NCI-H187 treated with DMSO at 0.1 percent for 48 hours (cell line): ENCODE measurements at places on chromosomes 1 and 21.
A peak's percentile ranks its signal among the peaks of the same experiment; 100 is the strongest.

- DNase-seq = no peak
These were observed 148.3 kb downstream of the C1orf94 start for GRCh38 chr1:34324879-34325440.

DNA sequence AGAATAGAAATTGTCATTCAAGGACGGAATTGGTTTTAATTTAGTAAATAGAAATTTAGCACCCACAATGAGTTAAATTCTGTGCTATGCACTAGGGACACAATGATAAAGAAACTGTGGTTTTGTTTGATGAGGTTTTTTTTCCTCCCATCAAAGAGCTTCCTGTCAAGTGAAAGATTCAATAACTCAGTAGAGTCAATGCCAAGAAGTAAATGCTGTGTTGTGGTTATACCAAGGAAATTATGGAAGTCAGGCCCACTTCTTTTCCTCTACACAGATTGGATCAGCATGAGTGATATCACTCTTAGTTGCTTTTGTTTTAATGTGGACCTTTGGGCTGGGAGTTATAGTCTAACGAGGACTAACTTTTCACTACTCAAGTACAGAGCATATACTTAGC, 1269.6 kb upstream of the ADGRL2 start:
- no peak for DNase-seq

DNA sequence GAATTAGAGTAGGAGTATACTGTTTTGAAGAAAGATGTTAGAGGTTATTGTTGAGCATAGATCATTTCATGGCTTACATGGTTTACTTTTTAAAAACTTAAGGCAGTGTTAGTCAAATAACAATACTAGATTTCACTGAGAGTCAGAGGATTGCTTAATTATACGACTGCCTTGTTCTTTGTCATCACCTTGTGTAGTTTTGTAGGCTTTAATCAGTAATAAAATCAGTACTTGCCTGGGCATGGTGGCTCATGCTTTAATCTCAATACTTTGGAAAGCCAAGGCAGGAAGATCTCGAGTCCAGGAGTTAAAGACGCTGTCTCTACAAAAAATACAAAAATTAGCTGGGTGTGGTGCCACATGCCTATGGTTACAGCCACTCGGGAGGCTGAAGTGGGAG, 41.3 kb upstream of the GPR52 start:
- no peak for DNase-seq

- no peak for DNase-seq
These were observed 173.3 kb downstream of the CAMTA1 start for GRCh38 chr1:6958407-6959030.

DNA sequence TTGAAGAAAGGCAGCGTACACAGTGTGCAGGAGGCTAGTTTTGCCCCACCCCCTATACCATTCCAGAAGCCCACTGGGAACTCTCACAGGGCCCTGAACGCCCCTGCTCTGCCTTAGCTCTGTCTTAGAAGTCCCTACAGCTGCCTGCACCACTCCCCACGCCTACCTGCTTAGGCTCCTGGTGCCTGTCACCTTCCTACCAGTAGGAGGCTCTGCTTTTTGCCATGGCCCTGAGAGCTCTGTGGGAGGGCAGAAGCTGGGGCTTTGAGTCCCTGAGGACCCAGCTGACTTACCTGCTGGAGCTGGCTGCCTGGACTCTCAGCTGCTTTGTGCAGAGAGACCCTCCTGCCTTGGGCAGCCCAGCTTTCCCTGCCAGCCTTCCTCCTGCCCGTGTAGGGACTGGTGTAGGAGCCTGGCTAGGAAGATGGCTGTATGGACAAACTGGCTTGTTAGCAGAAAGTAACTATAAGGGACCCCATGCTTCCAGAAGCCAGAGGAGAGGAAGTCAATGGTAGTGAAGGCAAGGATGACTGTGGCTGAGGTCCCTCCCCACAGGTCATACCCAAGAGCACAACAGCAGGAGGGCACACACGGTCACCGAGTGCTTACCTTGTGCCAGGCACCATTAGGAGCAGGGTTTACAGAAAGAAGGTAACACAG, 9.8 kb upstream of the CELSR2 start:
- no peak for DNase-seq

DNA sequence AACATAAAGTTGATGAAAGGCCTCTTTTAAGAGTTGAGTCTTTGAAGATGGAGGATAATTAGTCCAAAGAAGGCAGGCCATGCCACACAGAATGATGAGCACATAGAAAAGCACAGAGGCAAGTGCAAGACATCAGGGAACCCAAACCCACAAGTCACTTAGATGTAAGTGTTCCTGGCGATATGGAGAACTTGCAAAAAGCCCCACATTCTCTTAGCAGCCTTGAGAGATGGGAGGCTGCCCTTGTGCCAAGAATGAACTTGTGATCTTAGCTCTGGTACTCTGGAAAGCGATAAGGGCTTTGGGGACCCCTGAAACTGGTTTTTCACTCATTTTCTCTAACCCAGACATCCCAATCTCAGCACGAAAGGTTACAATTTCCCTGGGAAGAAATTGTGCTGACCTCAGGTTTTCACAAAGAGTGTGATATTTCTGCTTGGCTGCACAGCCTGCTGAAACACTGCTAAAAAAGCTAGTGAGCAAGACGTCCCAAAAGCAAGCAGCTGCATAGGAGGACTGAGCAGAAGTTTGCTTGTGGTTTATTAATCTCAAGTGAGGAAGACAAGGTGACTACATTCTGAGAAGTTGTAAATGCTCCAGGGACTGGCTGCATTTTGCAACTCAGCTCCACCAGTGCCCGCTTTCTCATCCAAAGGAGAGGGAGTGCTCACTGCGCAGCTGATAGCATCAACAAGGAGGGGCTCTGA, 496.9 kb upstream of the CAMK1G start:
- DNase-seq = no peak

GRCh38 chr1:234851450-234852438, 241.8 kb upstream of the IRF2BP2 start:
- DNase-seq = no peak

GRCh38 chr1:61193808-61194207, 111.4 kb downstream of the NFIA start:
- DNase-seq = no peak

GRCh38 chr1:93616221-93616995, 65.2 kb downstream of the BCAR3 start:
- DNase-seq = no peak

DNA sequence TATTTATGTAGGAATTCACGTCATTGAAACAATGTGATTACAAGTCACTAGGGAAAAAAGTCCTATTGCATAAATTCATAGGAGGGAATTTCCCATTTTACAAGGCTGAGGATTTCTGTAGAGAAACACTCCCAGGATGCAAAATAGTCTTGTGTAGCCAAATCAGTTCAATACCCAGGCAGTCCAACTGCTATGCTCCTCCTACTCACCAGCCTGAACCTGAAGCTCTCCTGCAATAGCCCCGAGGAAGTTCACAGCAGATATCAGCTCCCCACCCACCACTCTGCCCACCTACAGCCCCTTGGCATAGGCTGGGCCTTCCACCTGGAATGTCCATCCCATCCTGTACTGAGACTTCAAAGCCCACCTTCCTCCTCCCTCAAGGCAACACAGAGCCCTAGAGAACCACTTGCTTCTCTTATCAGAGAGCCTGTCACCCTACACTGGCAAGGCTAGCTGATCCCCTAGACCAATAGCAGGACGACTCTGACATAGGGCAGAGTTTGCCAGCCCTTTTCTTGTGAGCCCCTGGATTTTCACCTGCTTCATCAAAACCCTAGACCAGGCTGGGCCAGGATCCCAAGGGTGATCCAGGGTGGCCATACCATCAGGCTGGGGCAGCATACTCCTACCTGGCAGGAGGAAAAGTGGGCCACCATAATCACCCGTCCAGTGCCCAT, 1.5 kb downstream of the LSS start:
- no peak for DNase-seq

DNA sequence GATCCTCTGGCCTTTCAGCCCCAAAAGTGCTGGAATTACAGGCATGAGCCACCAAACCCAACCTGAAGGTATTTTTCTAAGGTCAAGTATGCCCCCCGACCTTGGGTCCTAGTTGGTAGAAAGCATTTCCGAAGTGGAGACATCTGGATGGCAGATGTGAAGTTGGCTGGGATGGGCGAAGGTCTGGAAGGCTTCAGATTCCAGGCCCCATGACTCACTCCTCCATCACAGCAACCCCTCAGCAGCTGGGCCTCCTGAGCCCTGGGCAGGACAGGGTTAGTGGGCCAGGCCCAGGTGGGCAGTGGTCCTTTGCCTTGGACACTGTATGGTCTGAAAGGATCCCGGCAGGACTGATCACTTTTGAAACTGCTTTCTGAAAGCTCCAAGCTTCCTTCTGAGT, 23.3 kb downstream of the NAV1 start:
- no peak for DNase-seq

GRCh38 chr1:100265562-100265930, 470 bp upstream of the RTCA start:
- no peak for DNase-seq

DNA sequence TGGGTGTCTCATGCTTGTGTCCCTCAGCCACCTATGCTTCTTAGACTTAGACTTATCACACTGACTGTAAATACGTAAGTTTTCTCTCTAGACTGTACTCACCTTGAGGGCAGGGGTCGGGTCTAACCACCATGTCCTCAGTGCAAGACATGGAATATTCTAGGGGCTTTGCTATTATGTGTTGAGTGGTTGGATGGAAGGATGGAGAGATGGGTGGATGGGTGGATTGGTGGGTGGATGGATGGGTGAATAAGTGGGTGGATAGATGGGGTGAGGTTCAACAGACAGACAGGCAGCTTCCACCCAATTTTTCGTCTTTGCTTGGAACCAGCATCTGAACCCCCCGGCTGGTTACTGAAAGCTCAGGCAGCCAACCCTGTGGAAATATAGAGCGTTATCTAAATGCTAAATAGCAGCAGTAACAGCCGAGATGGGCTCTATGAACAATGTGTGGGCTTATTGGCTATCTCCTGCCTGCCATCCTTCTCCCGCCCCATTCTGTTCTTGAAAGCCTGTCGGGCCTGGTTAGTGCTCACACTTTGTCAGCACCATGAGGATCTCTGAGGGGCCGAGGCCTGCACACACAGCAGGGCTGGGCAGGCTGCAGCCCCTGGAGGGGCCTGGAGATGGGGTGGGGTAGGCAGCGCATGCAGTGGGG, 130.7 kb downstream of the ACTL8 start:
- DNase-seq = no peak

DNA sequence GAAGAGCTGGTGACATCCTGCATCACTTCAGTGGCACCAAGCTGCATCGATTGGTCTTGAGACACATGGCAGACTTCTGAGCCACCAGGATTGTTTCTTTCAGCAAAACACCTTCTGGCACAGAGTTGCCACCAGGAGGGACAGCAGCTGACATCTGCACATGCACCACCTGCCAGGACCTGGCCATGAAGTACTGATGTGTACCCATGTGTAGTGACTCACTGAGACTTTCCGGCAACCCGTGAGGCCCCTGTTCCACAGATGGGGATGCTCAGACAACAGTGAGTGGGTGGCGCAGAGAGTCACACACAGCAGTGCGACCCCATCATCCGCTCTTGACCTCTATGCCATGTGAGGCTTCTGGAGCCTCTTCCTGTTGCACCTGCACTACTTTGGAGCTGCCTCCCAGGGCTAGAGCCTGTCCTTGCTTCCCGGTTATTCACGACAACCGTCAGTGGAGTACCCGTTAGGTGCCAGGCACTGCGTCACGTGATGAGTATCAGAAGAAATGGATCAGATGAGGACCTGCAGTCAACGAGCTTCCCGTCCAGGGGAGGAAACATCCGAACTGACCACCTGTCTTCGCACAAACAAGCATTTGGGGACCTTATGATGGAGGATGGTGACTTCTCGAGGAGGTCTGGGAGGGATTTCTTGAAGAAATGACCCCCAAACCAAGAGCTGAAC, 80.5 kb upstream of the VAMP3 start:
- DNase-seq = no peak

GRCh38 chr1:10494754-10495474, 20.2 kb downstream of the PEX14 start:
- peak; percentile 32 for DNase-seq

GRCh38 chr21:42061195-42061985, 9.7 kb upstream of the UMODL1 start:
- no peak for DNase-seq

- no peak for DNase-seq
These were observed 348.6 kb upstream of the ZP4 start for GRCh38 chr1:238239343-238239742.

- DNase-seq = no peak
These were observed 17.6 kb upstream of the ALX3 start for GRCh38 chr1:110087812-110088738.

- no peak for DNase-seq
These were observed 57.4 kb downstream of the COL6A1 start for GRCh38 chr21:46038871-46039397.

DNA sequence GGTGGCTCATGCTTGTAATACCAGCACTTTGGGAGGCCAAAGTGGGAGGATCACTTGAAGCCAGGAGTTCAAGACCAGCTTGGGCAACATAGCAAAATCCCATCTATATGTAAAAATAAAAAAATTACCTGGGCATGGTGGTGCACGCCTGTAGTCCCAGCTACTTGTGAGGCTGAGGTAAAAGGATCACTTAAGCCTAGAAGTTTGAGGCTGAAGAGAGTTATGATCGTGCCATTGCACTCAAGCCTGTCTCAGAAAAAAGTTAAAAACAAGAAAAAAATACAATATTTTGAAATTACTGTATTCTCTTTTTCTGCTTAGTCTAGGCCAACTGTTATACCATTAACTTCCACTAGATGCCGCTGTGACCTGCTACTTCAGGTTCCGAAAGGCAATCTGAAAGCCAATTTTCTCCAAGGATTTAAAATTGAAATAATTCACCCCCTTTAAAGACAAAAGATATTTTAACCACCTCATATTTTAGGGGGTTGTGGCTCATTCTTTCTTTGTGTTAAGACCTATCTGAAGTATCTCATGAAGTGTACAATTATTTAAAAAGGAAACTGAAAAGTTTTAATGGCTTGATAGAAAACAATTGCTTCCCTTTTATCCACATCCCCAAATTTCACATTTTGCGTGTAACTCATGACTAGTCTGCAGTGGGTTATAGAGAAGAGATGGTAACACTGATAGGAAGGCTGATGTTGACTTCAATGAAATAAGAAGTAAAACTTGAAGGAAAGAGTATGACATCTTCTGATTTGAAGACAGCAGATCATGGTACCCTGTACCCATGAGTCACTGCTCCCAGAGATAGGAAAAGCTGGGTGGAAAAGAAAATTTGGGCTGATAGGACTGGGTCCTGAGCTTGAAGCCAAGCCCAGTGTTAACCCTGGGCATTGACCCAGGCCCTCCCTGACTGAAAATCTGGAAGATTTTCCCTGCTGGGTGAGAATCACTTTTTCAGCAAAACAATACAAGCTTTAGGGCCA, 24.4 kb upstream of the CLDN14 start:
- DNase-seq = no peak
